ENCODE measurements at places on chromosomes 2 and 18.

- no peak for DNase-seq
Measured at GRCh38 chr2:185811580-185811979, 73.0 kb downstream of the FSIP2 start.

GRCh38 chr18:45619062-45619825, 4.0 kb downstream of the SLC14A2 start:
- no peak for DNase-seq

DNA sequence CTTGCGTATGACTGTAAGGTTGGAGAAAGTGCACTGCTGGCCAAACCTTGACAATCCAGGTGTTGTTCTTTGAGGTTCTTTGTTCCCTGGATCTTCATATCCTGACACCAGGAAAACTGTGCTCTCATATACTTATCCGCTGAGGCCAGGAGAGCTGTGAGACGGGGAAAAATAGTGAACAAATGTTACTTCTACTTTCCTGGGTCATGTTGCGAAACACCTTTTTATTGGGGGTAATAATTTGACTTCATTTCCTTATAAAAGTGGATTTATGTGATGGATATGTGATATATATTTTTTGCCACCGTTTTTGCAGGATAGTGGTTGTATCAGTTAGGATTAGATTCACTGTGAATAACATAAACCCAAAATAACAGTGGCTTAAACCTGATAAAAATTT, 336.1 kb downstream of the OSR1 start:
- DNase-seq: no peak

DNA sequence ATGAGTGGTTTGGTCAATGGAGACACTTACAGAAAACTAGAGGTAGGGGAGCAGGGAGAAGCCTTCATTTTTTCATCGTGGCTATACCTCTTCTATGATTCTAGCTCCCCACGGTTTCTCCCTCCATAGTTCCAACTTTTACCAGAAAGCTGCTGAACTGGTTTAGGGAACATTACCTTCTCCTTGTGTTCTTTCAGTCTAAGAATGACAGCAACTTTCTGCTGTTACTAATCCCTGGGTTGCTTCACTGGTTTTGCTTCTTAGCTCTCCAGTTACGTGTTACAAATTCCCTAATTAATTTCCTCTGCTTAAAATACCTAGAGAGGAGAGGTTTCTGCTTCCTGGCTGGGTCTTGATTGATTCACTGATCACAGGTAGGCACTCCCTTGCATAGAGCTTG, 499.9 kb downstream of the SLC4A3 start:
- no peak for DNase-seq

DNA sequence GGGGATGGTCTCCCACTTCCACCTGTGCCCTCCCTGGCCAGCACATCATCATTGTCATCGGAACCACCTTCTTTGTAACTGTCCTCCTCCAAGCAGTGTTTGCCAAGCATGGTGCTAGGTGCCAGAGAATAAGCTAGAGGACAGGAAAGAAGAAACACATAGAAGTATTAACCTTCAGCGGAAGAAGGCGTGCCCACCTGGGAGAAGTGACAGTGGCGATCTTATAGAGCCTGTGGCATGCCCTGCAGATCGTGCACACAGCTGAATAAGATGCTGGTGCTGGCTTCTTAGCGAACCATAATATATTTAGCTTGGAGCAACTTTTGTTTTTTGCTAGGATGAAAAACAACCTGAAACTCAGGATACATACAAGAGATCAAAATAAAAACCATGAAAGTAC, 148.0 kb downstream of the FAM210A start:
- no peak for DNase-seq

All from CD4-positive, alpha-beta T cell treated with Interleukin-6 at 100 ng/mL for 8 hours (primary cell).